8988T (cell line): ENCODE measurements at places on chromosomes 6 and 20.

GRCh38 chr6:111129013-111129412, 41.7 kb downstream of the SLC16A10 start:
- DNase-seq = no peak

- no peak for DNase-seq
These were observed 117.8 kb upstream of the CST7 start for GRCh38 chr20:24831232-24831631.

DNA sequence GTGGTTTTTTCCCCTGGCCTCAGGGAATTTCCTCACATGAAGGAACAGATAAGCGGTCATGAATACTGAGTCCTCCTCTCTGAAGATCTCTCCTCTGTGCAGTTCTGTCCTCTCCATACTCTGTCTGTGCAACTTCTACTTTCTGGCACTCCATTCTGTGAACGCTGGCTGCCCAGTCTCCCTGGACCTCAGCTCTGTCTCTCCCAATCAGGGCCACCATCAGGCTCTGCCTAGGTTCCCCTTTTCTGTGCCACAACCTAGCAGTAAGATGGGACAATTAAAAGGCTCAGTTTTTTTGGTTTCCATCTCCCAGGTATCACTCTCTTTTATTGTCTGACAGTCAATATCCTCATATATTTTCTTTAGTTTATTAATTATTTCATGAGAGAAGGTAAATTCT, 4.8 kb upstream of the ADGB start:
- no peak for DNase-seq

DNA sequence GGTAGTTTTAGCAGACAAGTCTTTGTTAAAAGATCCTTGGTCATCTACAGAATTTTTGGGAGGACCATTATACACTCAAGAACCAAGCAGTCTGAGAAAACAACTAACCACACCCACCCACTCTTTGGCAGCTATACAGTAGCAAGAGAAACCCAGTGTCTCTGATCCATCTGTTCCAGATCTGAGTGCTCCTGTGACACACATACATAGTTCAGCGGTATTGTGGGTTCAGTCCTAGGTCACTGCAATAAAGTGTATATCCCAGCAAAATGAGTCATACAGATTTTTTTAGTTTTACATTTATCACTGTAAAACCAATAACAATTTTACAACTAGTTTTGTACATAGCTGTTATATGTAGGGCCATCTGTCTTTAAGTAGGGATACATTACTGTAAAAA, 47.4 kb upstream of the PAK5 start:
- no peak for DNase-seq

GRCh38 chr6:3336859-3337515, 78.2 kb downstream of the PSMG4 start:
- no peak for DNase-seq

DNA sequence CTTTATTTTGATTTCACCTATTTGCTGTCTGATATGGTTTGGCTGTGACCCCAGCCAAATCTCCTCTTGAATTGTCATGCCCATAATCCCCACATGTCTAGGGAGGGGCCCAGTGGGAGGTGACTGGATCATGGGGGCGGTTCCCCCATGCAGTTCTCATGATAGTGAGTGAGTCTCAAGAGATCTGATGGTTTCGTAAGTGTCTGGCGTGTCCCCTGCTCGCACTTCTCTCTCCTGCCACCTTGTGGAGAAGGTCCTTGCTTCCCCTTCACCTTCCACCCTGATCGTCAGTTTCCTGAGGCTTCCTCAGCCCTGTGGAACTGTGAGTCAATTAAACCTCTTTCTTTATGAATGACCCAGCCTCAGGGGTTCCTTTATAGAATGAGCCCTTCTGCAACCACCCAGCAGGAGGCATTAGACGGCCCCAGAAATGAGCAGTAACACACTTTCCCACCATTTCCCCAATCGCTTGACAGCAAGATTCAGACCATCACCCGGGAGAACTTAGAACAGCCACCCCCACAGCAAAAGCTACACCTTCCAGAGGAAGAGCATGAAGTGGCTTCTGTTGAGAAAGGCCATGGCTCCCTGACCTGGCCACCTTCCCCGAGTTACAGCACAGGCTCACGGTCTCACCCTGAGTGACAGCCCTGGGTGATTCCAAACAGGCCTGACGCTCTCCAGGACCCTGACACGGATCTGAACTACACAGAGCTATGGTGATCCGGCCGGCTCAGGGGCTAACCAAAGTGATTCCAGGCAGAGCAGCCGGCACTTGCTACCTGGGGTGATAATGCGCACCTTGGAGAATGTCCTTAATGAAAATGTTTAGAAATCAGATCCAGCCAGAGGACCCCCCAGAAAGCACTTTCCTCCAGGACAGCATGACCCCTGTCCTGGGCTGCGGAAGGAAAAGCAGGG, 131.2 kb upstream of the CDH4 start:
- DNase-seq = no peak

- DNase-seq = no peak
These were observed 32.8 kb upstream of the KCNQ5 start for GRCh38 chr6:72589096-72589495.

- DNase-seq = no peak
These were observed 101.4 kb upstream of the NHSL1 start for GRCh38 chr6:138600726-138601125.

DNA sequence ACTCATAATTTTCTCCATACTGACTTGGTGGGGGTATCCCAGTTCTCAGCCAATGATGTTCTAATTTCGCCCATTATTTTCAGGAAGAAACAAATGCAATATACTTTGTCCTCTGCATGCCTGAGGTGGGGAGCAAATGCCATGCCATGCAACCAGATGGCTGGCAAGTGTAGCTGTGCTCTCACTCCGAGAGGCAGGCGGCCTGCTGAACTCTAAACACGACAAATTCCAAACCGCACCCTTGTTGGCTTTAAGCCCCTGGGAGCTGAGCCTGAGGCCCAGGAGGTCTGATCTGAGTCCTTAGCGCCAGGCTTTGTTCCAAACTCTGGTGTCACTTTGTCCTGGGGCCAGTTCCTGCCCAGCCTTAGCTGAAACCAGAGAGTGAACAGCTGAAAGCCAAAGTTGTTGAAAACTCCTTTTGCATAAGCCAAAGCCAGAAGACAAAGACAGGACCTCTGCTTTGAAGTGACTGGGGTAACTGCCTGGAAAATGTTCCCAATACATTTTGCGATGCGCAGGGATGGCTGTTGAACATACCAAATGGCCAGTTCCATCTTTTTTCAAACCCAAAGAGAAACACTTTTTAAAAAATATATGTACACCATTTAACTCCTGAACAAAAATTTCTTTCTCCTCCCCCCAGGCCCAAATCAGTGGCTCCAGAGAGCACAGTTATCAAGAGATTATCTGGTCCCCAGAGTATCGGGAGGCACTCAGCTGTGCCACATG, 46.2 kb downstream of the TTI1 start:
- no peak for DNase-seq

- DNase-seq = no peak
These were observed 67.6 kb downstream of the CD2AP start for GRCh38 chr6:47545223-47545622.

DNA sequence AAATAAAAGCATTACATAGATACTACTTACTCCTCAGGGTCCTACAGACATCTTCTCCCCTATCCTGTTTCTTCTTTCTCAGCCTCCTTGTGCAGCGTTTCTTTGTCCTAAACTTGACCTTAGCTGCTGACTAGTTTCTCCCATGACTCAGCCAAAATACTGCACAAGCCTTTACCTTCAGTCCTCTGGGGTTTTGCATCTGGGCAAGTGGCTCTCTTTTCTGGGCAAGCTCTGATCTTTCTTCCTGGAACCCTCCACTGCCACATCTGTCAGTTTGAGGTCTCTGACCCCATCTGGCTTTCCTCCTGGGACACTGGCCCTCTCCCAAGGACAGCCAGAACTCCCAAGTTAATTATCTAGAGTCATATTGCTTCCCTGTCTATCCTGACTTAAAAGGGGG, 838.4 kb downstream of the DHX35 start:
- DNase-seq = no peak

DNA sequence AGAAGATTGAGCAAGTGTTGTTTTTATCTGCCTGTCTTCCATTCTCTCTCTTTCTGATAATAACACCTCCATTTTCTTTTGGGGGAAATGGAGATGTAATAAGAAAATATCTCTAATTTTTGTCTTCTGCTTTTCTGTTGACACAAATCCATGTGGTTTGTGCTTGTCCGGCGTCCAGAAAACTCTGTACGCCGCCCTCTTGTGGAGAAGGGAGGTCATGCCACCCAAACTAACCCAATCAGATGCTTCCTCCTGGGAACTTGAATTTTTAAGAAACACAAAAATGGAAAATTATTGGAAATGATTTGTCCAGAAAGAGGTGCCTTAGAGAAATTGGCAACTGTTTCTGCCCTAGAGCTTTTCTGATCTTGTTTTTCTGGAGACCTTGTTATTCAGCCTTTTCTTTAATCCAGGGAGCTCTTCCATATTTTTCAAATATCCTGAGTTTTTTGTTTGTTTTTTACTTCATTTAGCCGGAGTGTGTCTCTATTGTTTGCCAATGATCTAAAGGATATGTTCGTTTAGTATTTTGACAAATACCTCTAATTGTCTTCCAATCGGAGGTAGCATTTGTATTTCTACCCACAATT, 17.8 kb upstream of the FNDC1 start:
- DNase-seq = no peak

DNA sequence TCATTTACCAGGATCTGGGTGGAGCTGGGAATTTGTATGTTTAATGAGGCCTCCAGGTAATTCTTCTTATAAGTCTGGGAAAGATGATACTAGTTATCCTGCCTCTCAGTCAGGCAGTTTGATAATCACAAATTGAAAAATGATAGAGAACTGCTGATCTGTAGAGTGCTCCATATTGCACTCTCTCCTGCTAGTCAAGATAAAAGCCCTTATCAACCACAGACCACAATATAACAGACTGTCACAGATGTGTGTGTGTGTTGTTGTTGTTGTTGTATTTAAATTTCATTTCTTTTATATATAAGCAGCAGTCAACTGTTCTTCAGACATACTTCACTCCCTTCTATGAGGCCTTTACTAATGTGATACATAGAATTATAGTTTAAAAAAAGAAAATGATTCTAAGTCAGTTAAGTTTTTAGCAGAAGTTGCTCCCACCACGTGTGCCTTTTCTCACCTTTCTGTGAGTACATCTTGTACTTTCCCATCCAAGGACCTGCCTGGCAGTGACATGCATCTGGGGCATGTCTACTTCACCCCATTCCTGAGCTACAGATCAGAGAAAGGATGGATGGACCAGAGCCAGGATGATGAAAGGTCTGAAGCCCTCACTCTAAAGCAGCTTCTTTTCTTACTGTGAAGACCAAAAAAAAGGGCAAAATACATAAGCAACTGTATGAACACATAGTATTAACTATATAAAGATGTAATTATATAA, 29.8 kb downstream of the TENT5A start:
- no peak for DNase-seq

DNA sequence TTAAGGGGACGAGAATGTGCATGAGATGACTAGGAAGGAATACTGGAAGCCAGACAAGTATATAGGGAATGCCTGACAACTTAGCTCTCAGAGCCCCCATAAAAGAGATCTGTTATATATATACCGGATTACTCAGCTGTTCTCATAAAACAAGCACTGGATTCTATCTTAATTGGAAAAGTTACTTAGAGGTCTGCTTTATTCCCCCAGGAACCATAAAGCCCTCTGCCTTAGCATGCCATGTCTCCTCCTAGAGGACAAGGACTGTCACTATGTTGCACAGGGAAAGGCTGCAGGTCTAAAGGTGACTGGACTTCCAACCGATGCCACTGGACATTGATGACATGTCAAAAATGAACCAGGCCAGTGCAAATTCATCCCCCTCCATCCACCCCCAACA, 6.4 kb downstream of the EXOC2 start:
- DNase-seq = no peak

GRCh38 chr20:3192226-3193015, 12.1 kb downstream of the DDRGK1 start:
- no peak for DNase-seq

- no peak for DNase-seq
These were observed 8.1 kb upstream of the CCN5 start for GRCh38 chr20:44707018-44707579.

DNA sequence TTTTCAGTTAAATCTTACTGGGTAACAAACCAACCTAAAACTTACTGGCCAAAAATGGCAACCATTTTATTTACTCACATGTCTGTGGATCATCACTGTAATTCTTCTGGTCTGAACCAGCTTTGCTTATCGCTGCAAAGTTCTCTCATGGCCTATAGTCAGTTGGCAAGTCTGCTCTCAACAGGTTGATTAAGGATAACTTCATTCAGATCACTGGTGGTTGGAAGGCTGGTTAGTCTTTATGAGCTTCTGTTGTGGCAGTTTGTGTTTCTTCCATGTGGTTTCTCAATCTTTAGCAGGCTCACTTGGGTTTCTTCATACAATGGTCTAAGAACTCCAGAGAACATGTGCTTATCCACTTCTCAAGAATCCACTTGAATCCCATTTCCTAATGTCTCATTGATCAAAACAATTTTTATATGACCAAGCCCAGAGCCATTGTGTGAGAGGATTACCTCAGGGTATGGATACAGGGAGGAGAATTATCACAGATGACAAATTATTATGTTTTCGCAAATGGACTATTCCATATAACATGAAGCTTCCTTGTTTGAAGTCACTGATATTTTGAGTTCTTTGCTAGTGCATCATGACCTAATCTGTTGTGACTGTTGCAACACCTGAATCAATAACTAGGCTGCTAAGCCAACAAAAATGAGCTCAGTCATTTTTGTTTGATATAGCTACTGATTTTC, 155.4 kb upstream of the BMP2 start:
- no peak for DNase-seq

DNA sequence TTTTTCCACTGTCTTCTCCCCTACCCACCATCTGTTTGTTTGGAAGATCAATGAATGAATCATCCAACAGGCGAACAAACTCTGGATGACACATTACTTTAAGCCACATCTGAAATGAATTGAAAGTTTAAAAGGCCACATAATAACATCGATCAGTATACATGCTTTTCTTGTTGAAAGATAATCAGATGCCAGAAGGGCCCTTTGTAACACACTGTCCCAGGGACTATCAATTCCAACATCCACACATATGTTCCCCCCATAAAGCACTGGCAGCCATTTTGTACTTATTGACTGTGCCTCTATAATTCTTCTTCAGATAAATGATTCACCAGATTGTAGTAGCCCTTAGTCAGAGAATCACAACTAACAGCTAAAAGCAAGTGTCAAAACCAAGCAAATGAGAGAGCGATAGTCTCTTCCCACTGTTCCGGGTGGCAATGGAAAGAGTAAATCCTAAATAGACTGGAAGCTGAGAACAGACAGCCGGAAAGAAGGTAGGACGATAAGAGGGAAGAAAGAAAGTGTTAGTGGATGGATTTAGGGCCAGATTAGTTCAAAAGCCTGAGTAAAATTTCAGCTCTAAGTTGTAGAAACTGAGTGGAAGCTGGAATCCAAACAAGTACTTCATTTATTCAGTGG, 184.9 kb upstream of the TENT5A start:
- no peak for DNase-seq

- DNase-seq = no peak
These were observed 42.4 kb downstream of the DHX35 start for GRCh38 chr20:39004508-39004907.
